ENCODE measurements at places on chromosomes 11 and 22.

GRCh38 chr22:28817919-28818859 is 17.8 kb upstream of the XBP1 start:
- DNase-seq: no peak

- no peak for DNase-seq
Measured at GRCh38 chr11:78370406-78371172, 47.0 kb downstream of the GAB2 start.

DNA sequence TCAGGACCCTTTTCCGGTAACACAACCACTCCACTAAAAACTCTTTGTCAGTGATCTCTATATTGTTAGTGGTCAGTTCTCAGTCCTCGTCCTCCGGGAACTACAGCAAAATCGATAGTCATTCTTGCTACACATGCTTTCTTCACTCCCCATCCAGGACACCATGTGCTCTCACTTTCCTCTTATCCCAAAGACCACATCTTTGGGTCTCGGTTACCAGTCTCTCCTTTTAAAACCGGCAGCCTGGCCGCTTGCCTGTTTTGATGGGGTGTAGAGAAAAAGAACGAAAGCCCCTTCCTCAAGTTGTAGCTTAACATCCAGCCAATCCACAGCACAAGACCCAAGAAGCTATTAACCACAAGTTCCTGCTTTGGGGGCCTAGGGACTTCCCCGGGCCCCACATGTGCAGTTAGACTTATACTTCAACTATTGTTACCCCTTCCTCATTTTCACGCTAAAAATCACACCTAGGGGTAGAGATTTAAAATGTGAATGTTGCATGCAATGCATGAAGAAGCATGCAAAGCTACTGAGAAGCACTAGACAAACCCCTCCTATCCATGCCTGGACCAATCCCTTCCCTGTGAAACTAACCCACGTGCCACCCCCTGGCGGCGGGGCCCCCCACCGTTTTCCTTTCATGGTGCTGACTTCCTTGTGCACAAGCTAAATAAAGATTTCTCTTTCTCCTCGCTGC is 1.5 kb upstream of the TOLLIP start:
- peak; percentile 37 for DNase-seq

GRCh38 chr22:36510966-36511881 is 4.4 kb upstream of the FOXRED2 start:
- peak; percentile 10 for DNase-seq

- no peak for DNase-seq
Measured at GRCh38 chr11:7967097-7967496, 1.9 kb upstream of the NLRP10 start.

DNA sequence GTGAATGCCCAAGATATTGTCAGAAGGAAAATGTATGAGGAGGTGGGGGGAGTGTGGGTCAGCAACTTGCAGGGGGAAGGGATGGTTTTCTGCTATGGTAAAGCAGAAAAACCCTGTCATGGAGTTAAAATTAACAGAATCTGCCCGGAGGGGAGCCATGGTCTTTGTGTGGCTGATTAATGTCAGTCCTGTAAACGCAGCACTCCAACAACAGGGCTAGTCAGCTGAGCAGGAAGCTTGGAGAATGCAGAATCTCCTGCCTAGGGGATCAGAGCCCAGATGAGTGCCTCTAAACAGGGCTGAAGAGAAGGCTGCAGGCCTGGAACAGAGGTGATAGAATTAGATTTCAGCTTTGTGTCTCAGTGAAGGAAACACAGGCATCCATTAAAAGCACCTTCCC is 140.9 kb upstream of the MTNR1B start:
- DNase-seq: no peak

- DNase-seq: no peak
Measured at GRCh38 chr11:88435415-88435814, 97.9 kb upstream of the CTSC start.

- no peak for DNase-seq
Measured at GRCh38 chr22:23250056-23250784, 69.9 kb downstream of the BCR start.

GRCh38 chr22:37069719-37070118 is 18.2 kb downstream of the KCTD17 start:
- no peak for DNase-seq

DNA sequence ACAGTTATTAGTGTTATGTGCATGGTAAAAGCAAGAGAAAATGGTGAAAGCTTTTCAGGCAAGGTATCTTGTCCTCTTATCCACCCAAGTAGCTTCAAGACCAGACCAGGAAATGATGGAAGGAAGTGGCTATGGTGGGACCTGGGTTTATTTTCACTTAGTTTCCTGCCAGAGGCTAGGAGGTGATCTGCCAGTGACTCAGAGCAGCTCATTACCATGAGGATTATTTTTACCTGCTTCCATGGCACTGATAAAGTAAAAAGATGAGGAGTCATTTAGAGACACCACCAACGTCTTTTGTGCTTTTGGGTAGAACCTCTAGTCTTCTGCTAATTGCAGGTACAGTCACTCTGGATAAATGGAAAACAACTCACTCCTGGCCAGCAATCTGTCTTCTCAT is 339.9 kb upstream of the KIRREL3 start:
- DNase-seq: no peak

DNA sequence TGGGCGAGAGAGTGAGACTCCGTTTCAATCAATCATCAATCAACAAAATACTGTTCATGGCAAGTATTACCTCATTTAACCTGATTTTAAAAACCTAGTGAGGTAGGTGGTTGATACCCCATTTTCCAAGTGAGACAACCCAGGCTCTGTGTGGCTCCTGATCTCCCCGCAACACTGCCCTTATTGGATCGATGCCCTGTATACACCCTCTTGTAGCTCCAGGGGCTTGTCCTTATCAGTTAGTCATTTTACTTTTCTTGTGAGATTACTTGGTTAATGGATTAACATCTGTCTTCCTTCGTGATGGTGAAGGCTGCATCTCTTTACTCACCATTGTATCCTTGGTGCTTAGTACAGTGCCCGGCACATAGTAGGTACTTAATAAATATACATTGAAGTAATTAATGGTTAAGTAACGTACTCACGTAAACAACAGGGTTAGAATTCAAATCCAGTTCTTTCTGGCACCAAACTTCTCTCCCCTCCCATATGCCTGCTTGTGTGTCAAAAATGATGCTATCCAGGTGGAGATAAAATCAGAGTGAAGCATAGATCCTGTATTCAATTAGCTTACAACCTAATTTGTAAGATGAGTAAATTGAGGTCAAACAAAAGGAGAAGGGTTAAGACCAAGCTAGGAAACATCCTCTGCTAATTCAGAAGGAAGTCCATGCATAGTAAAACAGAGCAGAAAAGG is 1.8 kb upstream of the PRG2 start:
- DNase-seq: no peak

- no peak for DNase-seq
Measured at GRCh38 chr22:43848366-43849171, 13.7 kb downstream of the SULT4A1 start.

GRCh38 chr22:40620464-40621046 is 16.0 kb downstream of the MRTFA start:
- DNase-seq: no peak

DNA sequence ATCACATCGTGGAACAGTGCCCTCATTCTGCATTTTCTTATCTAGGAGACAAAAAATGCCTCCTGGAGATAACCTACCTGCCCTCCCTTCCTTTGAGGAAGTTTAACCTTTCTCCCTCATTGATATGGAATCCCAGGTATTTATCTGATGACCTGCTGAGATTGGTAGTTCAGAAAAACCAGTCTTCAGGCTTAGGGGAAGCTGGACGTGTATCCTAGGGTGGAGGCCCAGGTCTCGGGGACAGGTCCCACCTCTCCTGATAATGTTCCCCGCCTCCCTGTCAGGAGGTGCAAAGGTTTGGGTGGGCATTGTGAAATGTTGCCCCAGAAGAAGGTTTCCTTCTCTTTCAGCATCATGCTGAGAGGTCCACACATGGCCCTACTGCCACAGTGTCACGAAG is 186.9 kb upstream of the NAV2 start:
- DNase-seq: no peak

DNA sequence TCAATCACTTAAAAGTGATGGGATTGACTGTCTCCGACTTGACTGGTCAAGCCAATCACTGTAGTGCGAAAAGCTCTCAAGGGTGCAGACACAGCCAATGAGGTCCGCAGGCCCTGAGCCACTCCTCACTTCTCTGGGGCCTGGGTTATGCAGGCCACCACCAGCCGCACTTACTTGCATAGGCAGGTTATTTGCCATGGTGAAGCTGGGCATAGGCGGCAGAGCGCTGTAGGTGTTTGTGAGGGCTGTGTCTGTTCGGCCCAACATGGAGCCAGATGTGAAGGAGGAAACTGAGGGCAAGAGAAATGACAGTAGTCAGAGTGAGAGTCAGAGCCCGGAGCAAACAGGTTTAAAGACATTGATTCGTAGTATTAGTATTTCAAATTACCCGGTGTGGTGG is 17.9 kb downstream of the PAX6 start:
- no peak for DNase-seq

DNA sequence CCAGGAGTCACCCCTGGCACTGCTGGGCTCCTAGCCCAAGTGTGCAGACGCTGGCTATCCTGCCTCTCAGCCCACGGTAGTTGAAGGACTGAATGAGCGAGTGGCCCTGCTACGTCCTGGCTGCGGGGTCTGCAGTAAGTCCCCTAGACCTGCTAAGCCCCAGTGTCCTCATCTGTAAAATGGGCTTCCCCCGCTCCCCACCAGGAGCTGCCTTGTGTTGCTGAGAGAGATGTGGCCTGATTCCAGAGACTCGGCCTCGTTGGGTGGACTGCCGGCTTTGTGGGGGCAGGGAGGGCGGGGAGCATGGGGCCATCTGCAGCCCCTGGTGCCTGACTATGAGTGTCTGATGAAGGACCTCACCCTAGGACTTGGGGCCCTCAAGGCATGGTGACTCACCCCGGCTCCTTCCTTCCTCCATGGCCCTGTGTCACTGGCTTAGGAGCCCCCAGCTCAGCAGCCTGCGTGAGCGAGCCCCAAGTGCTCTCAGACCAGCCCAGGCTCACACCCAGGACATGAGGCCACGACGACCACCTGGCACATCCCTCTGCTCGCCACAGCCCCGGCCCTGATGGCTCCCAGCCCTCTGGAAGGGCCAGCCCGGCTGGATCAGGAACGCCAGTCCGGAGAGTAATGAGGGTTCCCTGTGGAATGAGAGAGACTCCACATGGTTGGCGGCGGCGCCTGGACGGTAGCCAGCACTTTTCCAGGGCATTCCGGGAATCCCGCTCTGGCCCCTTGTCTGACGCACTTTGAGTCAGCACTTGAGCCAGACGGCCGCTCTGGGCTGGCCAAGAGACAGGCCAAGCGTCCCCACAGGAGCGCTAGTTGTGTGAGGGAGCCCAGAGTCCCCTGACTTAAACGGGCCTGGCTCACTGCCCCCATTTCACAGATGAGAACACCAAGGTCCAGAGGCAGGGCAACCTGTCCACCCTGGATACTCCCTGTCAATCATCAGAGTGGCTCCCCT is 50.5 kb upstream of the SHISAL1 start:
- DNase-seq: no peak

DNA sequence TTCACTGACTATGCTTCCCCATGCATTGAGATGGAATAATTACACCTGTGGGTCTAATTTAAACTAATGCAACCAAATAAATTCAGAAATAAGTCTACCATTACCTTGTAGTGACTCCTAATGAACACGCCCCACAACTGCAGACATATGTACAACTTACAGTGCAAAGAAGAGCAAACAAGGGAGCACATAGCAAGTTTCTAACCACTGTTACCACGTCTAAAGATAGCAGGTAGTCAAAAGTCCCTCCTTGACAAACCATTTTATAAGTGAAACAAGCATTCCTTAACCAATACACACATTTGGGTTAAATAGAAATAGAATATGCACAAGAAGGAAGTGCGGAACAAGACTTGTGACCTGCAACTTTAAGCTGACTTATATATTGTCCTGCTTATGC is 20.6 kb downstream of the PHF21A start:
- DNase-seq: no peak

GRCh38 chr11:111462329-111462728 is 49.9 kb downstream of the BTG4 start:
- no peak for DNase-seq

GRCh38 chr11:17855531-17856290 is 121.1 kb downstream of the KCNC1 start:
- DNase-seq: no peak

DNA sequence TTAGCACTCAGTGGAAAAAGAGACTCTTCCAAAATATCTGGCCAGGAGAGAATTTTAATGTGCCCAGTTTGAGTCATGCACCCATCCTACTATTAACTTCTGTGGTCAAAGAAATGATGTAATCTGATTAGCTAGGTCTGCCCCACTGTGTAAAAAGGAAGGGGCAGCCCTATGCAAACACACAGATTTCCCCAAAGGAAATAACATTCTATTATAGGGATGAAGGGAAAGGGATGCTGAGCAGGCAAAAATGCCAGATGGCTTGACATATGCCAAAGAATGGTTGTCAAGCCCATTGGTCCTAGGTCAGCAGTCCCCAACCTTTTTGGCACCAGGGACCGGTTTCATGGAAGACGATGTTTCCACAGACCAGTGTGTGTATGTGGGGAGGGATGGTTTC is 43.3 kb upstream of the PAK1 start:
- no peak for DNase-seq

DNA sequence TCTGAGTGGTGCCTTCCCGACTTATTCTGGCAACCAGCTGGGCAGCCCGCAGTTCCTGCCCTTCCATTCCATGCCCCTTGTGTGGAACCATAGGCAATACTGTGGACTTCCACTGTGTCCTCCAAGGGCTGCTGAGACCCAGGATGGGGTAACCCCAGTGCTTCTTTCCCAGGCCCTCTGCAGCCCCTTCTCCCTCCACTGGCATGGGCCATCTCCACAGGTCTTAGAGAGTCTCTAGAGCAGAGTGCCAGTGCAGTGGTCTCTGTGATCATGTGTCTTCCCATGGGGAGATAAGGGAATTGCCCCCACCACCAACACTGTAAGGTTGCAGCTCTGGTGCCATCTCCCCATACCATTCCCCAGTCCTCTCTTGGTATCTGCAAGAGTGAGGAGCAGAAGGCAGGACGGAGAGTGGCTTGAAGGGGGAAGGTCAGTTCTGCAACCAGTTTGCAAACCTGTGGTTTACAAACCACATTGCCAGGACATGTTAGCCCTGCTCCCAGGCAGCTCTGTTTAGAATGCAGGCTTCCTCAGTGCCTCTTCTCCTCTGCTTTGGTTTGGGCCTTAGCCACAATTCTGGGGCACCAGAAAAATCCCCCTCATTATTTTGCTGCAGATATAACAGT is 20.9 kb upstream of the DRD2 start:
- no peak for DNase-seq

GRCh38 chr22:45270095-45271020 is 14.4 kb upstream of the UPK3A start:
- DNase-seq: no peak

DNA sequence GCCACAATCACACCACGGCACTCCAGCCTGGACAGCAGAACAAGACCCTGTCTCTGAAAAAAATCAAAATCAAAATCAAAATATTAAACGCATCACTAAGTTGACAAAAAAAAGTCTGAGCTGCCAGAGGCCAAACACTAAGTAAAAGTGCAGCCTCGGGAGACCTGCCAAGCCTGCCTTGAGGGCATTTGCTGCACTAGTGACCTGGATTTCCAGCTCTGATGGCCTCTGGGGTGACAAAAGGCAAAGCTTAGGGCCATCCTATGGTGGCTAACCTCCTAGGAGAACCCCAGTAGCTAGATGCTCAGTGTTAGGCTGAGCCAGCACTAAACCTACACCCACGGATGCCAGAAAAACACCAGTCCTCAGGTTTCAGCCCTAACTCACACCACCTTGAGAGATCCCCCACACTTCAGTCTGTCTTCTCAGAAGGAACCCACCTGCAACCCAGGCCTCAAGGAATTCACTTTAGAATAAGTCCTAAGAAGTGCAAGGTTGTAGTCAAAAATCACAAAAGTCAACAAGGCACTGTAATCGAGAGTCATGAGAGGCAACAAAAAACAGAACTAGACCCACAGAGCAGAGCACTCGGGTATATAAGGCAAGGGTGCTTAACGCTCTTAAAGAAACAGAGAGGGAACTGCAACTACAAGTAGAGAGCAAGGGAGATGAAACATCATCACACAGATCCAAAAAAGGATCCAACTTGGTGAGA is 28.6 kb downstream of the GNB1L start:
- DNase-seq: no peak

All from stimulated activated CD8-positive, alpha-beta memory T cell treated with anti-CD3 and anti-CD28 coated beads, Interleukin-12 subunit alpha, Interleukin-12 subunit beta, amount 100 ng/mL, for 4 hours (primary cell).